NCI-H524 treated with DMSO at 0.1 percent for 48 hours (cell line): ENCODE measurements at places on chromosomes 5 and 9.
A peak's percentile ranks its signal among the peaks of the same experiment; 100 is the strongest.

DNA sequence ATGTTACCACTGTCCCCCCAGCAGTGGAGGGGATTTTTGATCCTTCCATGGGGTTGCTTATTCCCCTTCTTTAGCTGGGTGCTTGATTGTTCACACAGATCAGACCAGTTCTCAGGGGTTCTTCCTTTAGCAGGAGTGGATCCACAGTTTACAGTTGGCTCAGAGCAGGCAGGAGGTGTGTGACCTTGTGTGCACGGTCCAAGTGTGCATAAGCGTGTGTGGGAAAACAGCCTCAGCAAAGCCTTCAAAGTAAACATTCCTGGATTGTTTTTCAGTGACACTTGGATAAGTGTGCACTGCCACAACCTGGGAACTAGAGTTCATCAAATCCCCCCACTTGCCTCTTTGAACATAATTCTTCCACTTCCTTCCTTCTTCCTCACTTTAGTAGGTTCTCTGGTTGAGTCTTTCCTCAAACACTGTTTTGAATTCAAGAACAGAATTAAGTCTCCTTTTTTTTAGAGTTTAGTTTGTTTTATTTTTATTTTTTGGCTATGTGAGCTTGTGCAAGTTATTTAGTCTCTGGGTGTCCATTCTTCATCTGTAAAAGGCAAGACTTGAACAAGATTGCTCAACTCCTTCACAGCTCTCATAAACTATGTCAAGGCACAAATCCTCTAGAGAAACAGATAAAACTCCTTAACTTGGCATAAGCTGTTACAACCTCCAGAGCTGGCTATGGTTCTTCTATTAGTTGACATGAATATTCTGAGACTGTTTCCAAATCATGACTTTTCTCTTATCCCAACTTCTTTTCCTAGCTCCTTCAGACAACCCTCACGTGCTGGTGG, 78.0 kb downstream of the OSMR start:
- no peak for DNase-seq

- DNase-seq, result no peak
Observed at GRCh38 chr5:50964746-50965653, 298.6 kb downstream of the PARP8 start.

GRCh38 chr5:189486-189885, 1.8 kb upstream of the LRRC14B start:
- no peak for DNase-seq

DNA sequence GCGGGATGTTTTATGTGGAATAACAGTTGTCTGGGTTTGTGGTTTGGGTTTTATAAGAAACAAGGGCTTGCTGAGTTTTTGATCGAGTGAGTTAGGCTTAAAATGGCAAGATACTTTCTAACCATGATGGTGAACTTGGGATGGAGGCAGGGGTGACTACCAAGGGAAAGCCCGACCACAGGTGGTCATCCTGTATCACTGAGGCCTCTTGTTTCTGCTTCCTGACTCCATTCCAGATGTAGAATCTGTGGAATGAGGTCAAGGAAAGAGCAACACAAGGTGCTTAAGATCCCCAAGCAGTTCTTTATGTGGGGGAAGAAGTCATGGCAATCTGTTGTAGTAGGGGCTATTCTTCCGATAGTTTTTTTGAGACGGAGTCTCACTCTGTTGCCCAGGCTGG, 122.3 kb downstream of the GOLPH3 start:
- no peak for DNase-seq

GRCh38 chr5:154346427-154346826, 99.4 kb upstream of the SAP30L start:
- DNase-seq, result no peak

DNA sequence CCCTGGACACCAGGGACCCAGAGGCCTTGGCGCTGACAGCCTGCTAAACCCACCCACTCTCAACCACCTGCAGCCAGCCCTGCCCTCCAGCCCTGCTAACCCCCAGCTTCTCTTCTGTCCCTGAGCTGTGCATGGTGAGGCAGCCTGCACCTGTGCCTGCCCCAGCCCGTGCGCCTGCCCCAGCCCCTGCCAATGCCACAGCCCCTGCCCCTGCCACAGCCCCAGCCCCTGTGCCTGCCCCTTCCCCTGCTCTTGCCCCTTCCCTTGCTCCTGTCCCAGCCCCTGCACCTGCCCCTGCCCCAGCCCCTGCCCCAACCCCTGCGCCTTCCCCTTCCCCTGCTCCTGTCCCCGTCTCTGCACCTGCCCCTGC, 43.3 kb upstream of the IRX4 start:
- DNase-seq, result no peak

DNA sequence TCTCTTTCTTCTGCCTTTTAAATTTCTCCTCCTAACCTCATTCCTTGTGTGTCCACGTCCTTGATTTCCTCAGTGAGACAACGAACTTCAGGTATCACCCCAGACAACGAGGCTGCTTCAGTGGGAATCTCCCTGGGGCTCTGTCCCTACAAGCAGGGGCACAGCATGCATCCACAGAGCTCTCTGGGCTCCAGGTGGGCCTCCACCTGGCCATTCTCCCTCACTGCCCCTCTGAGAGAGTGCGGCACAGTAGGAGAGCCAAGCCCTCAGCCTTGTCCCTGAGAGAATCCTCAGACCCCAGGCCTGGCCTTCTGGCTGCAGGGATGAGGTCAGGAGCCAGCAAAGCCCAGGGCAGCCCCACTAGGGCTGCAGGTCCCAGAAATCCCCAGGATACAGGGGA, 105.3 kb downstream of the LHFPL2 start:
- no peak for DNase-seq

- peak; percentile 2 for DNase-seq
Observed at GRCh38 chr5:60382716-60383115, 317.2 kb downstream of the DEPDC1B start.

GRCh38 chr9:19924080-19924479, 135.2 kb upstream of the SLC24A2 start:
- no peak for DNase-seq

- no peak for DNase-seq
Observed at GRCh38 chr9:134913041-134913712, 4.5 kb downstream of the FCN1 start.

DNA sequence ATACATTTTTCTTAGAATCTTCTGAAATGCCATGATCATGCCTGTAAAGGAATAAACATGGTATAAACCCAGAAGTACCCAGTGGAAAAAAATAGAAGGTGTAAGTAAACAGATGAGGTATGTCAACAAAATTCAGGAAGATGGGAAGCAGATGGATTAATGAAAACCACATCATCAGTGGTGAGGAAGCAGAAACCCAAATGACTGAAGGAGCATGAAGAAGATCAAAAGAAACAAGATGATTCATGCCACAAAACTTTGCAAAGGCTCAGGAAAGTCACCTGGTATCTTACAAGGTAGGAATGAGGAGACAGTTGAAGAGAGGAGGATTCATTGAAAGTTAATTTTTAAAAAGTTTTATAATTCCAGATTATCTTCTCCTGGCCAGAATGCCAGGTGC, 132.8 kb upstream of the PAPPA start:
- no peak for DNase-seq

DNA sequence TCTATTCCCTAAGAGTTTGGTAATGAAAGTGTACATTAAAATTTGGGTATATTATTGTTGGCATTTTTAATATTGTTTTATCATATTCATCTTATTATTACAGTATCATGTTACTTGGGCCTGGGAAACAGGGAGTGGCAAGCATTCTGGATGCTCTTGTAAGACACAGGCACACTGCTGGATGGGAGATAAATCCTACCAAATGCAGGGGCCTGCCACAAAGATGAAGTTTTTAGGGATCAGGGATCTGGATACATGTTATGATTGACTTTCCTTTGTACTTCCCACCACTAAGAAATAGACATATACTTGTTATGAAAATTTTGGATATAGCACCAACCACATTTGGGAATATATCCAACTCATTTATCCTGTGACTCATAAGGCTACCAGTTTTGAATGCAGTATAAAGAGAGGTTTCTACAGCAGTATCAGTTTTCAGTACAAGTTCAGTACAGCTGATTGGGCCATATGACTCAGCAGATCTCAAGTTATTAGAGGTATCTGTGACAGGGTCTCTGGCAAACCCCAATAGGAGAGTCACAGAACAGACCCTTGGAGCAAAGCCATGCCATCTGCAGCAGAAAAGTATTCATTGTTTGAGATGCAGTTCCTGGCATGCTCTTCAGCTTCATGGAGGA, 360.1 kb downstream of the DMAC1 start:
- no peak for DNase-seq

DNA sequence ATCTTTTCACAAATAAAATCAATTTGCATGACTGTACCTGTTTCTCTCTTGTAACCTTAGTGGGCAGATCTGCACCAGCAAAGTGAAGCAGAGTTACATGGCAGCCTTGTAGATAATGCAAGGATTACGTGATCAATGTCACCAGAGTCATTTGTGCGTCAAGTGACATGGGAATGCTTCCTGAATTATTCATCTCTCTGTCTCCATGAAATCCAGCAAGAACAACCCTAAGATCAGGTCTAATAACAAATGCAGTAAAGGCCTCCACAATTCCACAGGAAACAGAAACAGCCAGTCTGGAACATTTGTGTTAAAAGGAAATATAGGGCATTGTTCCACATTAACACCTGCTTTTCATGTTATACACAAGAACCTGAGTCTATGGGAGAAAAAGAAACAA, 7.8 kb downstream of the GZMA start:
- DNase-seq, result no peak

- no peak for DNase-seq
Observed at GRCh38 chr9:85142968-85143367, 473.4 kb downstream of the NTRK2 start.
